ENCODE measurements at places on chromosomes 12 and 14.

- DNase-seq = no peak
Measured at GRCh38 chr12:88884600-88884999, 304.3 kb upstream of the KITLG start.

GRCh38 chr12:52628841-52629240, 10.5 kb upstream of the KRT73 start:
- DNase-seq = no peak

DNA sequence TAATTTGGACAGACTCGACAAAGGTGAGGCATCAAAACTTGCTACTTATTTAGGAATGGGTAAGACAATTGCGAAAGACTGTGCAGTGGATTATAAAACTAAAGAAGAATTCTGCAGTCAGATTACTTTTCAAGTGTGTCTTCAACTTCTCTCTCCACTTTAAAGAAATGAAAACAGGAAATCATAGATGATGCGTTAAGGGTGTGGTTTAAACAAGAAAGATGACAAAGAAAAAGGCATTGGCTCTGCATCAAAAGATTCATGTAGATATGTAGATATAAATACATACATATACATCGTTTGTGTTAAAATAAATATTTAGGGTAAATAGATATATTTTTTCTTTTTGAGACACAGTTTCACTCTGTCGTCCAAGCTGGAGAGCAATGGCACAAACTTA, 74.6 kb upstream of the PARP11 start:
- no peak for DNase-seq

DNA sequence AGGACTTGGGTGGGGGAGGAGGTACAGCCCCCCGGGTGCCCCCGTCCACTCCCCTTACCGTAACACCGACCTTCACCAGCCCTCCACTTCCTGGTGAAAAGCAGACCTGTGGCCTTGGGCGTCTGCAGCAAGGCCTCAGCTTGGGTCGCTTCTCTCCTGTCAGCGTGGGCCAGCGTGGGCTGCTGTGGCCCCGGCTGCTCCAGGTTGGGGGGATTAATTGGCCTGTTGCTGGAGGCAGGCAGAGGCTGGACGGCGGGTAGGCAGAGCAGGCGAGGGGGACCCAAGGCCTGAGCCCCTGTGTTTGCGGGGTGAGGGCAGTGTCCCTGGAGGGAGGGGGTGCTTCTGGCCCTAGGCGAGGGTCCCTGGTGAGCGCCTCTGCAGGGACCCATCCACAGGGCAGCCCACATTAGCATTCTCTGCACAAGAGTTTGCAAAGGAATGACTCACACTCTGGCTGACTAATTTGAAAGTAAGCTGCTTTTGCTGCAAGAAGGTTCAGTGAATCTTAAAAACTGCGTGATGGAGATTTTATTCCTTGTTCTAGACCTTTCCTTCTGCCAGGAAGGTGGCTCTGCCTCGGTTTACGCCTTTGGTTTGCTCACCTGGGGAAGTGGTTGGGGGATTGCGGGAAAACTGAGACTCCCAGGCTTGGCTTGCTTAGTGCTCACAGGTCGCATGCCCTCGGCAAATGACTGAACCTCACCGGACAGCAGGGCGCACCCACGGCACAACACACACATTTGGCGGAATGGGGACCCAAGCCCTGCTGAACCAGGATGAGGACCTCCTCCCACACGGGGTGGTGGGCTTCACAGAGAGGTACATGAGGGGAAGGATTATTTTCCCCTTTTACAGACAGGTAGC, 37.9 kb upstream of the DLK1 start:
- DNase-seq = peak; percentile 33

- DNase-seq = no peak
Measured at GRCh38 chr14:83260751-83261150, 1727.1 kb upstream of the SEL1L start.

- no peak for DNase-seq
Measured at GRCh38 chr14:81519200-81520011, 14.2 kb downstream of the SEL1L start.

DNA sequence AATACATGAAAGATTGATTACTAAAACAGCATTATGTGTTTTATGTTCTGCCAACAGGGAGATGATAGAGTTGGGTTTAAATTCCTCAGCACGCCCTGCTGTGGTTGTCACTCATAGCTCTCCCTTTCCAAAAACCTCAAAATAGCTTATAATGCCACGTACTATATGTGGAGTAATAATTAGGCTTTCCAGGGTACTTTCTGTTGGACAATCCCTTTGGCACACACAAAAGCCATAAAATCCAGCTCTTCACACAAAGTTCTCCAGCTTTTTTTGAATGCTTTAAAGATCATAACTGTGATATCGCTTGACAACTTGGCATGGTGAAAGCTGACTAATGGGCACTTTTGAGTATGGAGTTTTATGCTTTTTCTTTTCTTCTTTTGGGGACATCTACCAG, 145.3 kb upstream of the DCN start:
- DNase-seq = no peak

- no peak for DNase-seq
Measured at GRCh38 chr12:6958609-6959057, 7.5 kb downstream of the PTPN6 start.

DNA sequence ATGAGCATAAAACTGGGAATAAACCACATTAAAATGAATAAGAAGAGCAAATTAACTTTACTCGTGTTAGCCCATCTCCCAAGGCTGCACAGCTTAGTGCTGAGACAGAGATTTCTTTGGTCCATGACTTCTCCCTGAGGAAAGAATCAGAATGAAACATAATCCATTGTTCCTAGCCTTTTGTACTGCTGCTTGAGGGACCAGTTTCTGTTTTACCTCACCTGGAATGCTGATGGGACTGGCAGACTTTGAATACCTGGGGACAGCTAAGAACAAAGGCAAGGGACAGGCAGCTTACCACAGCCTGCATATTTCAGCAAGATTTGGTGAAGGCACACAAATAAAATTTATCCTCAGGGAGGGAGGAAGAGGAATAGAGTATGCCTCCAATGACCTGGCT, 401.6 kb downstream of the CCDC91 start:
- no peak for DNase-seq

DNA sequence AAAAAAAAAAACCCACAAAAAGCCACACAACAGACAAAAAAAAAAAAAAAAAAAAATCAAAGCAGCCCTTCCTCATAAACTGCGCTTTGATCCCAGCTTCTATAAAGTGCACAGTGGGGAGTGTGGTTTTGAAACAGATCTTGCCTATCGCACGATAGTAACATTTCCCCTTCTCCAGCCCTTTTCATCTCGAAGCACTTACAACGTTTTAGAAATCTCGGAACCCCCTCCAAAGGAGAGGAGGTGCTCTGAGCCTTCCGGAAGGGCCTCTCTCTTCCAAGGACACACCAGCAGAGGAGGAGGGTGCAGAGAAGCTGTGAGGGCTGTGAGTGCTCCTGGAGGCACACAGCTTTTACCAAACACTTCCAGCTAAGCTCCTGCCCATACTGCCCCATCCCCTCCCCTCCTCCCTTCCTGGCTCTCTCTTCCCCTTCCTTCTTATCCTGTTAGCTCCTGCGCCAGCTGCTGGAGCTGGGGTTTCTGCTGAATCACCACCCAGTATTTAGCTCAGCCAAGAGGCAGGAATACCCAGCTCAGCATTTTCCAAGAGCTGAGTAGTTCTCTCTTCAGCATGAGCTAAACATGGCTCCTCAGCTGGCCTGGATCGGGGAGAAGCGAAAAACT, 28.4 kb downstream of the SLC7A8 start:
- no peak for DNase-seq

DNA sequence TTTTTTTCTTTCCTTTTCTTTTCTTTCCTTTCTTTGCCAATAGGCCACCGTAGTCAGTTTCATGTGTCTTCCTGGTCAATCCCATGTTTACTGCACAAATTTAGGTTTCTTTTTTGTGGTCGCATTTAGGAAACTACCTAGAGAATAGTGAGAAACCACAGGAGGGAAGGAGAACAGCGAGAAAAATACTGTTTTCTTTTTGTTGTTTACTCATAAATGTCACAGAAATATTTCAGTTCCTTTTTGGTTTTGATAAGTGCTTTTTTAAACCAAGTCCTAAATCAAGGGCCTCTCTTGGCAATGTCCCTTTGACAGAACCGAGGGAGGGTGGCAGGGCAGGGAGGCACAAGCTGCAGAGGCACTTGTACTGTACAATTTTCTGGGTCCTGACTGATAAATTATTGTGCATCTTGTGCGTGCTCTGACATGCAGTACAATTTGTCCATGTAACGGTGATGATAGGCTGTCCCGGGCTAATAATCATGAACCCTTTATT, 326.1 kb downstream of the CACNA1C start:
- no peak for DNase-seq

DNA sequence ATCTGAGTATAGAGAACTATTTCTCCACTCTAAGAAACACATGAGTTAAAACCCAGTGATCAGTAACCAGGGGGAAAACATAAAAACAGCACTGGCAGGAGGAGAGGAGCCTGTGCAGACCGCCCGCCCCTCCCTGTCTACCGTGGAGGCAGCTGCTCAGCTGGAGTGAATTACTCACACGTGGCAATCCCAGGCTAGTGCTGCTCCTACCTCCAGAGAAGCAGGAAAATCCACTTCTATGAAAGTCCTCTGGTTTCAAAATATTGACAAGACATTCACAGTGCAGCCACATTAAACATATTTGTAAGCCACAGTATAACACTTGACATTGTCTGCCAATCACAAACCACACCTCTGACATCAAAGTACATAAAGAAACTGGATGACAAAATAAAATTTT, 16.7 kb downstream of the TMEM132D start:
- DNase-seq = no peak

DNA sequence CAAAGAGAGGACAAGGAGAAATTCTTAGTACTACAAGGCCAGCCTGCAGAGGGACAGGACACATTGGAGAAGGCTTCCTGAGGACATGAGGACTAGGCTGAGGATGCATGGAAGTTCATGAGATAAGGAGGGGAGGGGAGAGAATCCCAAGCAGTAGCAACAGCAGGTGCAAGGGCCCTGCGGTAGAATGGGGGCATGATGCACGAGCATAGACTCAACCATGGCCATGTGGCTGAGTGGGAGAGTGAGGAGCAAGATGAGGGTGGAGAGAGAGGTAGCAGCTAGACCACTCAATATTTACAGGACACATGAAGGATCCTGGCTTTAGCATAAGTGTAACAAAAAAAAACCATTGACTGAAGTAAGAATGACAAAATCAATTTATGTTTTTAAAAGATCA, 128.1 kb downstream of the PPM1H start:
- DNase-seq = no peak

DNA sequence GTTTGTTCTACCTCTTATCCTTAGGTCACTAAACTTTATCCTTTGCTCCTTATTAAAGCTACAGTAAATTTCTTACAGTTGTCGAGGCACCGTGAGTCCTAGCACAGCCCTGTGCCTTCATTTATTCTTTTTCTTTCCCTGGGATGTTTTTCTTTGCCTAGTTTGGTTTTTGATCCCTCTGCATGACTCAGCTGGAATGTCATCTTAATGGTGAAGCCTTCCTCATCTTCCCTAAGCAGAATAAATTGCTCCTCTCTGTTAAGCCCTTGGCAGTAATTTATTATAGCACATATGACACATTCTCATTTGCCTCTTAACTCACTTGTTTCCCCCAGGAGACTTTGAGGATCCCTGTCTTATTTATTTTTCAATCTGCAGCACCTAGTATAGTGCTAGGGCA, 16.6 kb downstream of the ACTR10 start:
- DNase-seq = no peak

DNA sequence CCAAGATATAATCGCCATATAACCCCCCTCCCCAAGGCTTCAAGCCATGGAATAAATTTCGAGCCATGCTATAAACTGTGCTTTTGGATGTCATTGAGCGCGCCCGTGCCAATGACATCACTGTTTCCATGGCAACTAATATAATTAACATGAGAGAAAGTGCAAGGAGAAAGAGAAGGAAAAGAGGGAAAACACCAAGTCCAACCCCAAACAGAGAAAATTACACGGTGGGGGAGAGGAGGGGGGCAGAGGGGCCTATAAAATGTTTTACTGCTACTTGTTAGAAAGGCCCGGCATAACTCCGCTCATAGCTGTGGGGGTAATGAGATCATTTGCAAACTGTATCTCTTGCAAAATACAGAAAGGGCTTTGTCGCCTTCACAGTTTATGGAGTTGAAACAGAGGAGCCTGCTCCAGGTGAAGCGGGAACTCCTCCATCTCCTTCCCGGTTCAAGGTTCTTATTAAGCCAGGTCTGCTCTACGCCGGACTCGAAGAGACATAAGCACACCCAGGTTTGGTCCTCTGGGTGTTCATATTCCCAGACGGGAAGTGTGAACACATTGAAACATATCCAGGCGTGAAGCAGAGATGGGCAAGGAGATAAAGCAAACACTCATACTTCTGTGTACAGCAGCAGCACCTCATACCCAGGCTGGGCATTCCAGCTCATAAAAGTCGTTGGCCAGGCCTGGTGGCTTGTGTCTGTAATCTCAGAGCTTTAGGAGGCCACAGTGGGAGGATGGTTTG, 99.1 kb upstream of the MAP1LC3B2 start:
- no peak for DNase-seq

DNA sequence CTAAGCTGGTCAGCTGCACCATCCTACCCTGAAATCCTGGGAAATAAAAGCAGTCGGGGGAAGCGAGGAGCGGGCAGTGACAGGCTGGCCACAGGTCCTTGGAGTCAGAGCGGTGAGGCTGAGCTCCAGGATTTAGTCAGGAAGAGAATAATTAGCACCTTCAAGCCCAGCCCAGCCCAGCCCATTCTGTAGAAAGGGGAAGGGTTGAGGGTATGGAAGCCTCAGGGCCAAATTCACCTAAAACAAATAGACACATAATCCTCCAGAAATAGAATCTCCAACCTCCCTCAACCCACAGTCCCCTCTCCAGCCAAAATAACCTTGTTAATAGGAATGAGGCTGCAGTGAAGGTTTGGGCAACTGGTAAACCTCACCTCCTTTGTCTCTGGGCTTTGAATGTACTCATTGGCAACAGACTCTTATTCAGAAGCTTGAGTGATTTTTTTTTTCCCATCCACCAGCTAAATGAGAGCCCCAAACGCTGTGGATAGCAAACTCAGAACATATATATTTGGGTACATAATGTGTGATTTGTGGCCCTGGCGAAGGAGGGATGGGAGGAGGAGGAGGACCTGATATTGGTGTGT, 334.1 kb downstream of the DPF3 start:
- no peak for DNase-seq

DNA sequence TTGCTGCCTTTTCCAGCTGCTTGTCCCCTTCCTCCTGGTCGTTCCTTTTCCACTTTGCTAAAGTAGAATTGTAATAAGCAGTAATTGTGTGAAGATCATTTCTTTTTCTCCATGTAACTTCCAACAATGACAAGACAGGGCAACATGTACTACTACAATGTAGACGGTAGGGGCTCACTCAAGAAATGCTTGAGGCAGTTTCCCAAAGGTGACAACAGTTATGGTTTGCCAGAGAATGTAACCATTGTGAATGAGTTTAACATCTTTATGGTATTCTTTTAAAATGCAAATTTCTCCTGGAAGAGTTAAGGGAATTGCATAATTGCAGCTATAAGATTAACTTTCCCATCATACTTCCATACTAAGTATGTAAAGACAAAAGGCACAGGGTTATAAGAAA, 23.8 kb upstream of the PHLDA1 start:
- DNase-seq = no peak

- no peak for DNase-seq
Measured at GRCh38 chr14:29955087-29955486, 27.4 kb upstream of the PRKD1 start.

All from HCT116 (cell line).